AG20443 (cell line): ENCODE measurements at places on chromosomes 4 and X.

GRCh38 chr4:90715242-90715641 lies 588.0 kb downstream of the CCSER1 start:
- no peak for DNase-seq

DNA sequence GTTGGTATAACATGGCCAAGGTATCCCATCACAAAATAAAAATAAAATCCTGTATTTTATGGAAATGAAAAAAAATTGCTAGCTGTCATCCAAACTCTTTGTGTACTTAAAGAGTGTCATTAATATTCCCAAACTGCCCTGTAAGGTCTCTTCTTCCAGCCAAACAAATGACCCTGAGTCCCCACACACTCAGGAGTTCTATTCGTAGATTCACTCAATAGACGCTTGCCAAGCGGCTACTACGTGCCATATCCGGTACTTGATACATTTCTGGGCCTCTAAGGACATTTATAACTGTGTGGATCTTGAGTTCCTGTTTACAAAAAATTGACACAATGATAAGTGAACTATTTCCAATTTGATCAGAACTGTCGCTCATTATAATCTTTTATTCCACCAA lies 245.1 kb downstream of the SCFD2 start:
- DNase-seq: no peak

GRCh38 chr4:55277011-55277410 lies 69.0 kb upstream of the SRD5A3 start:
- no peak for DNase-seq

DNA sequence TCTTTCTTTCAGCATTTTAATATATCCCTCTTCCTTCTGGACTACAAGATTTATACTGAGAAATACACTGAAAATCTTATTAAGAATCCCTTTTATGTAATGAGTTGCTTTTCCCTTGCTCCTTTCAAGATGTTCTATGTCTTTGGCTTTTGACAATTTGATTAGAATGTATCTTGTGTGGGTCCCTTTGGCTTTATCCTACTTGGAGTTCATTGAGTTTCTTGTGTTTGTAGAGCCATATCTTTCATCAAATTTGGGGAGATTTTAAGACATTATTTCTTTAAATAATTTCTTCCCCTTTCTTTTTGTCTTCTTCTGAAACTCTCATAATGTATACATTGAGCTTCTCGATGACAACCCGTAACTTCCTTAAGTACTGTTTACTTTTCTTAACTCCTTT lies 739.9 kb upstream of the AMOT start:
- no peak for DNase-seq

DNA sequence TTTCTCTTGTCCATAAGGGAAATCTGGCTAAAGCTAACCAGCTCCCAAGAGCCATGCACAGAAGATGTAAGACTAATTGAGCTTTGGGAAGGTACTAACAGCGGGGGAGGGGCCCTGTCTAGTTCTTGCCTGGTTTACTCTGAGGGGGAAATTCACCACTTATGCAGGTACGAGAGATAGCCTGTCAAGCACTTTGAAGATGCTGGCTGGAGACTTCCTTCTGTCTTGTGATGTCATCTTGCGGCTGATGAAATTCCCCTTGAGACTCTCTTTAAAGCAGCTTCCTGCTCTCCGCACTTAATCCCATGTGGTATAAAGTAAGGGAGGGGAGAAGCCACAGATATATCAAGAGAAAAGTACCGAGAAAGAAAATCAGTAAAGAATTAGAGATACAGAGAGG lies 345.3 kb downstream of the MAPK10 start:
- no peak for DNase-seq

DNA sequence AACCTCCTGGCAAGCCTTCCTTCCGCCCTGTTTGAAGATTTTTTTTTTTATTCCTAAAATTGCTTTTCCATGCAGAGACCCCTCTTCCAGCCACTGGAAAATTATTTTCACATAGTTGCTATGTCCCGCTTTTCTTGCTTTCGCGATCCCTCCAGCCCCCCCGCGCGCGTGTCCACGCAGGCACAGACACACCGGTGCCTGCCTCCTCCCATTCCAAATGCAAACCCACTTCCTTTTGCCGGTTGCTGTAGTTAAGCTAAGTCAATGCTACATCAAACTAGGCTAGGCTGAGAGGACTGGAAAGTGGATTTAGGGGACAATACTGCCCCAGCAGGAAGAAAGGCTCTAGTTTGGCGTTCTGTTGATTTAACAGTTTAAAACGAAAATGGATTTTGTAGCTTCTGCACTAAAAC lies 111.0 kb downstream of the DHX15 start:
- peak; percentile 31 for DNase-seq

- no peak for DNase-seq
These were observed 456.8 kb downstream of the PRR32 start for GRCh38 chrX:127276326-127276725.

DNA sequence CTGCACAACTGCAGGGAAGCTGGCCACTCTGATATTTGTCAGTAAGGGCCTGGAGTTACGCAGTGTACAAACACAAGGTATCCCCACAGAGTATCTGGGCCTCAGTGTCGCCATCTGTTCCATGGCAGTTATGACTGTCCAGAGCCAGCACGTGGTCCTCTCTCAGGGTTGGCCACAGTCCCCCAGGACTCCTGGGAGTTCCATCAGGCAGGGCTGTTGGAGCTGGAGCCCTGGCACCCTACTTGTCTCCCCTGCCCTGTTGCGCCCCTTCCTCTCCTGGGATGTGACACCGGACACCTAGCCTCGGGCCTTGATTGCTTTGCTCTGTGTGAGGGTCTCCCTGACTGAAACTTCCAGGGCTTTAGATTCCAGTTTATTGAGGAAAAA lies 8.4 kb downstream of the HTRA3 start:
- DNase-seq: no peak

DNA sequence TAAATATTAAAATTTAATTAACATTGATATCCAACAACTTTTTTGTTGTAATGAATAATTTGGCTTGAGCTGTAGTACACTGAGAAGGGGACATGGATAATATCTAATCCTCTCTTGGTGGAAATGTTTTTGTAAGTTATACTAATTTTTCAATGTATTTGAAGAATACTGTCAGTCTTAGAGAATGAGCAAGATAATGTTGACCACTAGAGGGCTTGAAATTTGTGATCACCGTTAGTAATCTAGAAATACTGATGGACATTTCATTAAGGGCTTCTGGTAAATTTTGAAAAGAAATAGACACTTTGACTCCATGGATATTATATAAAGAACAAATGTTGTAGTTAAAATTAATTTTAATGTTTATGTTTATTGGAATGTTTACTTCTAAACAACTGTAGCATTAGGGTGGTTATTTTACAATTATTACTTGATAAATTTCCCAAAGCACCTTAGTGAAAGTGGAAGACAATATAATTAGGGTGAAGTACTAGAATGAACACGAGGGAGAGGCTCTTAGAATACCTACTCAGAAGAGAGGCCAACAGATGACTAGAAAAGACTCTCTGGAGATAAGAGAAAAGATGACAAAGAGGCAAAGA lies 20.0 kb upstream of the CAMK2D start:
- DNase-seq: peak; percentile 18

DNA sequence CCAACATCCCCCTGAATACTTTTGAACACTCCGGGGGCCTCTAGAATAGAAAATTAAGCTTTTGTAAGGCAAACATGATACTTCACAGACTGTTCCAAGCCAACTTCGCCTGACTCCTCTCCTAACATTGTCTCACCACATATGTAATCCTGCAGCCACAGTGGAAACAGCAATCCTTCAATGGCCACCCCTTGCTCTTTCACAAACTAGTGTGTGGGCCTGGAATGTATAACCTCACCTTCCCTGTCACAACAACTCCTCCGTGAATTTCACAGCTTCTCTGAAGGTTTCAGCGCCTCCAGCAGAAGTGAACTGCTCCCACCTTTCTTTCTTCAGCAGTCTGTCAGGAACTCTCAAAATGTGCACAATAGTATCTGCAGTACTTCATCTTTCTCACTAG lies 185.1 kb downstream of the ADGRL3 start:
- DNase-seq: no peak

- DNase-seq: peak; percentile 82
These were observed 71.5 kb downstream of the ANAPC4 start for GRCh38 chr4:25448379-25449109.
